ENCODE measurements at places on chromosomes 7 and 10.

DNA sequence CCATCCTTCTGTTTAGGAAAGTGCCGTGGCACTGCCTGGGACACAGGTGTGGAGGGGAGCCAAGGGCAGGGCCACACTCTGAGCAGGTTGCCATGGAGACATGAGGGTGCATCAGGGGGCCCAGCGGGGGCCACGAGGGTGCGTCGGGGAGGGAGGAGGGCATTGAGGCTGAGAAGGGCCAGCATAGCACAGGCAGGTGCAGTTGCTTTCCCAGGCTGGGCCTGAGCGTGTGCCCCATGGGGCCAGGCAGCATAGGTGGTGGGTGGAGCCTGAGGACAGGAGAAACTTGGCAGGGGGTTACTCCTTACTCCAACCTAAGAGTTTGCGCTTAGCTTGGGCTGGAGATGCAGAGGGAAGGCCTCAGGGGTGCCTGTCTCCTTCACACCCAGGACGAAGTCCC is 15.2 kb downstream of the YKT6 start:
- DNase-seq, result no peak

DNA sequence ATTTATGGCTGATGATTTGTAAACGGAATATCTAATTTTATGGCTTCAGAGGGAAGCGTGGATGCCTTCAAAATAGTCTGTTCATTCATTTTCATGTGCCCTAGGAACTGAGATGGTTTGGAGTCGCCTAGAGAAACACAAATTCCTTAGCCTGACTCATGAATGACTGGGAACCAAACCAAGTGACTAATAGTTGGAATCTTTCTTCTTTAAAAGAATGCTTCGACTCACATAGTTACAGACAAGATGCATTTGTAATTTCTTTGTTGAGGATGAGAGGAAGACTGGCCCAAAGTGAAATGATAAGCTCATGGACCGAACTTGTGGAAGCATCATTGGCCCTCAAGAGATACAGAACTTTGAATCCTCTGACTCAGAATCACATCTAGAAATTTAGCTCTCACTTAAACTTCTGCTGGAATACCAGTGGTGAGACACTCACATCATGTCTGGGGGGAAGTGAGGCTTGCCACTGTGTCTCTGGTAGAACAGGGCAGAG is 1107.2 kb downstream of the NRG3 start:
- peak; percentile 98 for DNase-seq

- peak; percentile 14 for DNase-seq
Observed at GRCh38 chr7:54543051-54543488, 895 bp downstream of the VSTM2A start.

DNA sequence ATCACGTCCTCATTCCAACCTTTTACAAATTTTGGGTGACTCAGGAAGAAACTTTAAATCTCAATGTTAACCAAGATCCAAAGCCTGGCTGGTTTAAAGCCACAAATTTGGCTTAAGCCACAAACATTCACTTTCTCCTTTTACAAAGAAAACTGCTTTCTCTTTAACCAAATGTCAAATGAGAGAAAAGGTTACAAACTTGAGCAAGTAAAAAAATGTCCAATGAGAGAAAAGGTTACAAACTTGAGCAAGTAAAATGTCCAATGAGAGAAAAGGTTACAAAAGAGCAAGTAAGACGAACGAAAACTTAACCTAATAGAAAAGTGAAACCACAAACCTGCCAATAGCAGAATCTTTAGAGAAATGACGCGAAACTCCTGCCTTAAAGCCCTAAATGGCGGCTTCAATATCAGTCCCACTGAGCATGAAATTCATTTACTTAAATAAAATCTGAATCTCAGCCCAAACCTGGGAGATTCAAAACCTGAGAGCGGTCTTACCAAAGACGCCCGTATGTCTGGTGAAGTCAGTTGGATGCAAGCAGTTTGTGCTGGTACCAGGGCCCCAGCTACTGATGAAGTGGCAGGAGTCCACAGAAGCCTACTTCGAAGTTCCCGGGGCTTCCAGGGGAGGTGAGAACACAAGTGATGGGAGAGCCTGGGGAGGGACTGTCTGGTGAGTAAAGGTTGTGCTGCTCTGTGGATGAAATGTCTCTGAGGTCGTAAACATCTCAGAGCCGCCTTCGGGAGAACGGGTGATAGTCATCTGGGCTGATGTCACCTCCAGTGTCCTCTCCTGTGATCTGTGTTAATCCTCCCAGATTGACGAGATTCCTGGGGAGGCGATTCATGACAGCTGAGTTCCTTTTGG is 74.6 kb downstream of the PAXIP1 start:
- DNase-seq, result peak; percentile 89

- no peak for DNase-seq
Observed at GRCh38 chr7:17581301-17581700, 282.8 kb downstream of the AHR start.

GRCh38 chr7:127935847-127936376 is 95.3 kb downstream of the LRRC4 start:
- DNase-seq, result no peak
